ENCODE measurements at places on chromosomes 7 and 10.

- DNase-seq, result no peak
These were observed 261.4 kb upstream of the HABP2 start for GRCh38 chr10:113291413-113291812.

DNA sequence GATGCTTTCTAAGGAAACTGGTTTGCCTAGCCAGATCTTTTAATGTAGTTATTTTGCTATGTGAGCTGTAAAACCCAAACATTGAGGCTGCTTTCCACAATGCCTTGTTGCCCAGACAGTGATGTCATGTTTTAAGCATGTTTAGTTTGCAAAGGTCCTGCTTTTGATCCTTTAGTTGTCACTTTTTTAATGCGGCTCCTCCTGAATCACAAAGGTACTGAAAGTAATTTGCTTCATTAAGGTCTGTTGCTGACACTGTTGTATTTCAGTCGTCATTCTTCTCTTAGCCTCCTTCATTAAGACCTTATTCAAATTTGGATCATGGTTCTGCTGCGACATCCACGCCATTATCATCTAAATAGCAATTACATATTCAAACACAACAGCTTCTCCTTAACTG is 10.6 kb downstream of the RPA3 start:
- DNase-seq, result peak; percentile 13

GRCh38 chr10:73110345-73110849 is at the start of gene NUDT13:
Gene NUDT13, plus strand, starts transcription at chr10:73110455. Its CDS starts 3,911 bp downstream, at chr10:73114366.
- peak; percentile 75 for DNase-seq

- no peak for DNase-seq
These were observed 105.2 kb downstream of the FANK1 start for GRCh38 chr10:126001576-126001975.

DNA sequence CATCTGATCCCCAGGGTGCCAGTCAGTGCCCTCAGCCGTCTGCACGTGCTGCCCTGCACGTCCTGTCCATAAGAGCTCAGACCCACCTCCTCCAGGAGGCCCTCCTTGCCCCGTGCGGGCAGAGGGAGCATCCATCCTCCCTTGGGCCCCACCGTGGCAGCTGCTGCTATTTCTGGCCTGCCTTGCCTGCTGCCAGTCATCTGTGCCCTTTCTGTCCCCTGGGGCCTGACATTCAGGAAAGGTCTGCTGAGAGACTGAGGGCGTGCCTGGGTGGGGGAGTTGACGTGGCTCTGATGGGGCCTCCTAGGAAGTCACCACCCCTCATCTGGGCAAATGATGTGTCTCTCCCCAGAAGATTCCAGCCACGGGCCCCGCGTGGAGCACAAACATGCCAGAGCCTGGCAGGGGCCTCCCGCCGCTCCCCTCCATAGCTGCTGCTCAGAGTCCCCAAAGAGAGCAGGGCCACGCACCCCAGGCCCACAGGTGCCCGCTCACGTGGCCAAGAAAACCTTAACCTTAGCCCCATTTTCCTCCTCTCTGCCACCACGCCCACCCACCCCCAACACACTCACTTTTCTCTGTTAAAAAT is 21.8 kb downstream of the DPYSL4 start:
- peak; percentile 8 for DNase-seq

DNA sequence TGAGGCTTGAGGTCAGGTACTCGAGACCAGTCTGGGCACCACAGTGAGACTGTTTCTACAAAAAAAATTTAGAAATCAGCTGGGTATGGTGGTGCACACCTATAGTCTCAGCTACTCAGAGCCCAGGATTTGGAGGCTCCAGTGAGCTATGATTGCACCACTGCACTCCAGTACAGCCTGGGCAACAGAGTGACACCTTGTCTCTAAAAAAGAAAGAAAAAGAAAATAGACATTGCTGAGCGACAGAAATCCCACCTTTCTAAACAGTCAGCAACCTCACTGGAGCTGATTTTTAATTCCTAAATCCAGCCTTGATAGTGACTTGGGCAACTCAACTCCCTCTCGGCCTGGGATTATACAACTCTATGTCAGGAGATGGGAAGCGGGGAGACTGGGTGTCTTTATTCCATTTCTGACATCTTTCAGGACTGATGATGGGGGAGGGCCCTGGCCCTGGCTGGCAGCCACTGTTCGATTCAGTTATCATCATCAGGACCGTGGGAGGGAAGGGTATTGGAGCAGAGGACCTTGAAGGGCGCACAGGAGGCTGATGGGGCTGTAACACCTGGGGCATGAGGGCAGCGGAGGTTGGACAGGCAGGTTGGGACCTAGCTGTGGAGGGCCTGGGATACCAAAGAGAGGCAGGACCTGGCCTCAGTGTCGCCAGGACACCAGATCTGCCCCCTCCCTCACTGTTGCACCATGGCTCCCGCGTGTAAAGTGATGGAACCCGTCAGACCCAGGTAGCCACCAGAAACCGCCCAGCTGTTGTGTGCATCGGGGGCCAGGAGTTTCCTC is 14.7 kb downstream of the HSPB1 start:
- no peak for DNase-seq

- DNase-seq, result no peak
These were observed 15.6 kb downstream of the ZNF12 start for GRCh38 chr7:6691103-6691502.

DNA sequence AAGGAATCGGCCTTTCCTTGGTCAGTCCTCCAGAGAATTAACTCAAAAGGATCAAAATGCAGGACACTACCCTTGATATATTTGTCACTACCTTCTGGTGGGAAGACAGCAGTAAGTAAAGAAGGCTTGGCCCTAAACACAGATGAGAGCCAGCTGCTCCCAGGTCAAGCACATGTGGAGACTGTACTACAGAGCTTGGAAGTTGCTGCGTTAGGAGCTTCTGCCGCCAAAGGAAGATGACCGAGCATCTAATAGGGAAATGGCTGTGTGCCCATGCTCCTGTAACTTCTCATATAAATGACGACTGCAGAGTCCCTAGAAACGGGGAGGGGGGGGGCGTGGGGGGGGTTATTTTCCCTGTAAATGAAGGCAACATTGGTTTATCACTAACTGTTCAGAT is 59.0 kb downstream of the PODXL start:
- DNase-seq, result no peak

GRCh38 chr7:139680676-139681462 is 96.9 kb downstream of the HIPK2 start:
- no peak for DNase-seq

- DNase-seq, result no peak
These were observed 263.8 kb upstream of the ZNF32 start for GRCh38 chr10:43912469-43912868.

GRCh38 chr10:57716884-57717283 is 550.8 kb downstream of the IPMK start:
- no peak for DNase-seq

DNA sequence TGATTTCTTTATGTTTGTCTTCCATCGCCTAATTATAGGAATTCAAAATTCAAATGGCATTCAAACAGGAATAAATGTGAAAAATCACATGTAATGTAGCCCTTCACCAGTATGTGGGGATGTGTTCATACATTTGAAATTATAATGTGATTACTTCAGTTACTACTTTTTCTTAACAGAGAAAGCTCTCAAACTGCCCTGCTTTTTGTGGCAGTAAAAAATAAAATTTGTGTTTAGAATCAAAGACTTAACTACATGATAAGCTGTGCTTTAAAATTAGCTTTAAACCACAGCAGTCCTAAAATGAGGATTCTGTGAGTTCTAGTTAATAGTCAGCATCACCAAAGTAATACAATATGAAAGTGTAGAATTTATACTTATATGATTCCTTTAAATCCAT is 7.8 kb upstream of the HERC4 start:
- DNase-seq, result no peak

GRCh38 chr10:87661861-87662785 is 2.4 kb downstream of the PAPSS2 start:
- no peak for DNase-seq

- no peak for DNase-seq
These were observed 141.7 kb downstream of the KAT6B start for GRCh38 chr10:74967911-74968666.

DNA sequence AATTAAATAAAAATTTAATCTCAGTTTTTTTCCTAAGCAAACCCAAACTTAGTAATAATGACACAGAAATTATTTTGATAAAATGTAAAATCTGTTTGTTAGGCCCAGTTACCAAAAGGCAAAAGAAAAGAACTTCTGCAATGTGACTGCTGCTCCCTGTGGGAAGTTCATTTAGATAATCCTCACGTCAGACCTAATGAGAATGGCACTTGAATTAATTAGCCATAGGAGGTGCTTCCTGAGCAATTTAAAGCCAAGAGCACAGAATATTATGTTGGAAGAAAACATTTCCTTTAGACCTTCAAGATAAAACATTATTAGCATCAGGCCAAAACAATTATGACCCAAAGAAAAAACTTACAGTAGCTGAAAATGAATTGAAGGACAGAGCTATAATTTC is 19.4 kb downstream of the SPAM1 start:
- peak; percentile 35 for DNase-seq

GRCh38 chr7:100247152-100247757 is 27.5 kb downstream of the PVRIG start:
- DNase-seq, result peak; percentile 92

- DNase-seq, result no peak
These were observed 22.2 kb upstream of the CSGALNACT2 start for GRCh38 chr10:43115881-43116595.

DNA sequence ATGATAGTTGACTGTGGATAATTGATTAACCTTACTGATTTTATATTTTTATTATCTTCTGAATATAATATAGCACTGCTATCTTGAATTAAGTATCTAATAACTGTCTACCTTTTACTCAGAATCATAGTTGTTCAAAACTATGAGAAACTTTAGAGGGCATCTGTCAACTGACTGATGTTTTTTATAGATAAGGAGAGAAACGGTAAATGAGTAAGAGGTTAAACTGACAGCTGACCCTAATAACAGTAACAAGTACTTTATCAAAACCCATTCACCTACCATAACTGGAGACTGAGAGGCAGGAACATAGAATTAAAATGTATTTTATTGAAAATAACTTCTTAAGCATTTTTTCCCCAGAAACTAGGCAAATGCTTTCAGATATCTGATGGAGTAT is 62.2 kb downstream of the CYP51A1 start:
- DNase-seq, result no peak

GRCh38 chr7:151053096-151053495 is 4.6 kb downstream of the CDK5 start:
- no peak for DNase-seq

GRCh38 chr7:240146-240676 is 47.8 kb downstream of the FAM20C start:
- DNase-seq, result no peak

GRCh38 chr10:132697578-132698200 is 88.3 kb downstream of the NKX6-2 start:
- no peak for DNase-seq

GRCh38 chr7:4883033-4883371 is 514 bp downstream of the RADIL start:
- DNase-seq, result no peak

- DNase-seq, result no peak
These were observed 16.8 kb upstream of the CHCHD1 start for GRCh38 chr10:73765066-73765465.

DNA sequence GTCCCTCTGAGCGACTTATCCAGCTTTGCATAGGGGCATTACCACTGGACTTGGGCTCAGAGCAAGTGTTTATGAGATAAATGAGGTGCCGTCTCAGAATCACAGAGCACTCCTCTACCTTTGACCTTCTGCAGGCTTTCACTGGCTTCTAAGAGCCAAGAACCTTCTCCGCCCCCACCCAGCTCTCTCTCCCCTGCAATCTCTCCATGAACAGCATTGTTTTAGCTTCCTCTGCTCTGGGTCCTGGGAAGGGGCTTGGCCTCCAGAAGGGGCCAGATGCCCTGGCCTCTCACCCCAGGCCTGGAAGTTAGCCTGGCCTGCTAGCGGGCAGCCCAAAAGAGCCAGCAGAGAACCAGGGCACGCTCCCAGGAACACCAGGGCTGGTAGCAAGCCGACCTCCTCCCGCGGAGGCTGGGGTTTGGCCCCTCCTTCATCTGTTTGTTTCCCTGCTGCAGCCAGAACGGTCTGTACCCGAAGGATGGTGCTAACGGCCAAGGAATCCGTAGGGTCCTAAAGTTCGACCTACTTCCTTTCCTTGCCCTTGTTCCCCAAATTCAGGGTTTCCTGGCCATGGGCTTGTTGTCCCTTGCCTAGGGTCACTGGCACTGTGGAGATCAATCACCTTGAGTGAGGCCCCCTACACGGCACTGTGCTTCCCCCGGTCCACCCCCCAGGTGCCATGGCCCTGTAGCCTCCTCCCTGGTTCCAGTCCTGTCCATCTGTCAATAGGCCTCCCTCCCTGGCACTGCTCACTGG is 18.7 kb upstream of the DDIT4 start:
- peak; percentile 88 for DNase-seq

DNA sequence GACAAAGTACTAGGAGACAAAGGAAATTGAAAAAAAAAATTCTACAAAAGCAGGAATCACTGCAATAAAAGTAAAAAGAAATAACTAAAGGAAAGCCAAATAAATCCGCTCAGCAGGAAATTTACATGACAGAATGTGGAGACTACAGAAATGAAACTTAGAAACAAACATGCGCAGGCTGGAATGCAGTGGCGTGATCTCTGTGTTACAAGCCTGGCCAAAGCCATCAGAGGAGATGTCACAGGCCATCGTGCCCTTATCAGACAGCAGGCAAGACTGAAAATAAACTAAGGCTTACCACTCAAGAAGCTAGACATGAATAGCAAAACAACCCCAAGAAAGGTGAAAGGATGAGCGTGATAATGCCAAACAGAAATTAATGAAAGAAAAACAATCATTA is 6.3 kb upstream of the CAMK2B start:
- DNase-seq, result no peak

- peak; percentile 57 for DNase-seq
These were observed 74.6 kb downstream of the PAXIP1 start for GRCh38 chr7:154928136-154929005.

GRCh38 chr10:100009283-100009792 is 409 bp downstream of the DNMBP start:
- DNase-seq, result no peak

GRCh38 chr10:12063483-12063818 is 5.3 kb upstream of the DHTKD1 start:
- no peak for DNase-seq

GRCh38 chr10:86330778-86331763 is 35.5 kb downstream of the GRID1 start:
- peak; percentile 45 for DNase-seq

- DNase-seq, result no peak
These were observed 9.8 kb downstream of the CALHM3 start for GRCh38 chr10:103469201-103469600.

GRCh38 chr7:157690058-157690832 is 353.4 kb downstream of the DNAJB6 start:
- no peak for DNase-seq

GRCh38 chr10:69474742-69475432 is 23.6 kb downstream of the TSPAN15 start:
- no peak for DNase-seq

- DNase-seq, result no peak
These were observed 5.1 kb downstream of the VENTX start for GRCh38 chr10:133242611-133243356.

DNA sequence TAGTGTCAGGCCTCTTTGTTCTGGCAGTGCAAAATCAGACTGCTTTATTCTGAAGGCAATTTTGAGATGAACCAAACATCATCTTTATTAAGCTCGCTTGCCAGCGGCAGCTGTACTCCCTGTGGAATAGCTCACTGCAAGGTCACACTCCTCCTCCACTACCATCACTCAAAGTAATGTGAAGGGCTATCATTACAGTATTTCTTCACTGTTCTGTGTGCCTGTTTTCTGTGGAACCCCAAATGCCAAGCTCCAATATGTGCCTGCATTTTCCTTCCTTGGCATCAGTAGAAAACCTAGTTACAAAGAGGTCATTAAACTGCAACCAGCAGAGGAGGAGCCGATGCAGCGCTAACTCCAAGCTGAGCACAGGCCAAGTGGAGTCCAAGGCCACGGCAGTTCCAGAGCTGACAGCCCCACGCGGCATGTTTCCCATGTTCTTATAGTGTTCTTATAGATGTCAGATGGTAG is 21.4 kb downstream of the BCCIP start:
- no peak for DNase-seq

Measured in iPS-NIHi11 (cell line).